ENCODE measurements at places on chromosomes 6 and 20. TPM values are rescaled to one million over a fixed set of nuclear protein-coding genes. Genes with fewer than 3 reads are reported as not detected.
A peak's percentile ranks its signal among the peaks of the same experiment; 100 is the strongest.

DNA sequence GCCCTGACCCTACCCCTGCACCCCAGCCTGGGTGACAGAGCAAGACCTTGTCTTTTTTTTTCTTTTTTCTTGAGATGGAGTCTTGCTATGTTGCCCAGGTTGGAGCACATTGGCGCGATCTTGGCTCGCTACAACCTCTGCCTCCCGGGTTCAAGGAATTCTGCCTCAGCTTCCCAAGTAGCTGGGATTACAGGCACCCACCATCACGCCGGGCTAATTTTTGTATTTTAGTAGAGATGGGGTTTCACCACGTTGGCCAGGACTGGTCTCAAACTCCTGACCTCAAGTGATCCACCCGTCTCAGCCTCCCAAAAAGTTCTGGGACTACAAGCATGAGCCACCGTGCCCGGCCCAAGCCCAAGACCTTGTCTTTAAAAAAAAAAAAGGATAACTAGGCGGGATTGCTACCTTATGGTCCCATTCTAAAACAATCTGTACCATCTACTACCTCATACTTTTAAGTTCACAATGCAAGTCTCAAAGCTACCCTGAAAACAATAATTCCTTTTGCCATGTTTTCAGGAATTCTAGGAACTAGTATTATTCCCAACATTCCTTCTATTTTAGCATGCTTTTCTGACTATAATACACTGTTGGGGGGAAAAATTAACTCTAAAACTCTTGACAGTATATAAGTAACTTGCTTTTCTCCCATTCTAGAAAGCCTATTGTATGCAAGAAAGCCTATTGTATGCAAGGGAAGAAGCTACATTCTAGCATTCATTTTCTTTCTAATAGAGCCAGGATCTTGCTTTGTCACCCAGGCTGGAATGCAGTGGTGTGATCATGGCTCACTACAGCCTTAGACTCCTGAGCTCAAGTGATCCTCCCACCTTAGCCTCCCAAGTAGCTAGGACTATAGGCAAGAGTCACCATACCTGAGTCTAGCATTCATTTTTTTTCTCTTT lies 6.6 kb downstream of the TUBB start:
- DNase-seq = no peak

Gene ELMO2
- total RNA-seq = 41.7 TPM

Gene MAP3K5
- 34.1 TPM for total RNA-seq

Gene TP53RK
- total RNA-seq = 22.5 TPM

Gene CTCFL
- total RNA-seq = not detected

DNA sequence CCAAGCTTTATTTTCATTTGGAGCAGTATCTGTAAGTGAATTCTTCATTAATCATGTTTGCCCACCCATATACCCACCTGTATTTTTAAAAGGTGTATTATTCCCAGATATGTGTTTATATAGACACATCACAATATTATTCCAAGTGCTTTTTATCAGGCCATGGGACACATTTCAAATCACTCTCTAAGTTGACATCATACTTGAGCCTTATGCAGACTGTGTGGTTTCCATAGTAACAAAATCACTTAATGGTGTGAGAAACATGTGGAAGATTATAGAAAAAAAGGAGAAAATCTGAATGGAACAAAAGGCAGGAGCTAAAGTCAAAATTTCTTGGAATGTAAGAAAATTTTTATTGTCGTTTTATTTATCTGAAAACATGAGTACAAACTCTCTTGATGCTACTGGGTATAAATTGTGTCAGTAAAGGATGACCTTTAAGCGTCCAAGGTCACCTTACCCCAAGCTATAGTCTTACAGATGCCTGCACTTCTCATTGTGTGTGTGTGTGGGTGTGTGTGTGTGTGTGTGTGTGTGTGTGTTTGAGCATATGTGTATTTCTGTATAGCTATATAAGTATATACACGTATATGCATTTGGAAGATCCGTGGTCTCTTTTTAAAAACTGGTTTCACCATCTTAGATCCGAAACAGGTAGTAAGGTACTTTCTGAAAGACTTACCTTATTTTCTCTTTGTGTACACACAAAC lies 79.8 kb upstream of the CCN6 start:
- DNase-seq = no peak

GRCh38 chr6:105272786-105273185 lies 93.0 kb upstream of the POPDC3 start:
- no peak for DNase-seq

- DNase-seq = no peak
Observed at GRCh38 chr6:106170030-106170791, 84.1 kb downstream of the PRDM1 start.

DNA sequence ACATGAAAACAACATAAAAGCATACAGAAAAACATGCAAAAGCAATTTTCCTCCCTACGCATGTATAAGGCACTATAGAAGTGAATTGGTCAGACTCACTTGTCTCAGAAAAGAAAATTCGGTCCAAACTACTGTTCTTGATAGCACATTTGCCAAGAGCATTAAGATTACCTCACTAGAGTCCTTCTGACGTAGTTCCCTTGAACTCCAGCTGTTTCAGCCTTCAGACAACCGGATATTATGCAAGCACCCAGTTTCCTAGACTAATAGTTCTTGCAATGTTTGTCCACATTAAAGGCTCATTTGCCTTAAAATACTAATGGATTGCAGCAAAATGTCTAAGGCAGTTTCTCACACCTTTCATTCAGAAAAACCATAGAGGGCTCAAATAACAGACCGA lies 2.5 kb upstream of the CASS4 start:
- no peak for DNase-seq

DNA sequence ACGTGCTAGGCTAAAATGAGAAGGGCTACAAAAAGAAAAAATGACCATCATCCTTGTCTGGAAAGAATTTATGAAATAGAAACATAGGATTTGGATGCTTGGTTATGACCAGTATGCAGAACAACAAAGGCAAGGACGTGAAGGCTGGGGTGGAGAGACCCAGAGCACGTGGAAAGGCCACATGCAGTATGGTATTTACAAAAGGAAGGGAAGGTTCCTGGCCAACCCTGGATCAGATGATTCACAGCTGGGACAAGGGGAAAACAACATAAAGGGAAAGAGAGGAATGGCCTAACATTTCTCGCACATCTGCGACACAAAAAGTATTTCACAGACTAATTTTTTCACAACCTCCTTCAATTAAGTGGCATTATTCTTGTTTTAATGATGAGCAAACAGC lies 8.2 kb downstream of the STX7 start:
- no peak for DNase-seq

Gene PAX1
- total RNA-seq = not detected

DNA sequence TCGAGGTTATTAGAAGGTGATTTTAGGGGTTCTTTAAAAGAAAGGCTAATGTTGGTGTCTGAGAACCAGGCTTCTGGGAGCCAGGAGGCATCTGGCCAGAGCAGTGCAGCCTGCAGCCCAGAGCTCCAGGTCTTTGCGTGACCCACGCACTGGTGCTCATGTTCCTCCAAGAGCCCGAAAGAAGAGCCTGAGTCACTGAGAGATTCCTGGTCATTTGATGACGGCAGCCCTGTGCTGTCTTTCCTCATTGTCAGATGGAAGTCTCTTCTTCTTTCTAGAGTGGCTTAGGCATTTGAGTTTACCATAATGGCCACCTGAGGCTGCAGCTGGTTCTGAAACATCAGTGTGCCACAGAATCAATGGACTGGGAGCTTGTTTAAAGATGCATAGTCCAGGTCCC lies 46.4 kb downstream of the CD109 start:
- no peak for DNase-seq

- DNase-seq = no peak
Observed at GRCh38 chr20:62742550-62742949, 33.9 kb downstream of the NTSR1 start.

Gene BACH2
- total RNA-seq = 235 TPM

DNA sequence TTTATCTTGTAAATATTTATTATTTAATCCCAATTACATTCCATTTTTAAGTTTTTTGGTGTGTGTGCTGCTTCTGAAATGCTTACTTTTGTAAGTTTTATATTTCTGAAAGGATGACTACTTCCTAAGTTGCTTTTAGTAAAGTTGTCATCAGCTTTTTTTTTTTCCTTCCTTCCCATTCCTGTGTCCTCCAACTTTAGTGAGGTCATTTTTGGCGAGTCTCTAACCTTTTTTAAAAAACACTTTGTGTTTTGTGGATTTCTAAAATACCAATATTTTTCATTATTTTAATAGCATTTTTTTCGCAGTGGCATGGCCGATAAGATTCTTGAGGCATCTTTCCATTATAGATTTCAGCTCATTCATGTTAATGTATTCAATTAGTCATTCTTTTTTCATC lies 30.9 kb downstream of the FIG4 start:
- DNase-seq = no peak

Gene PTCRA
- total RNA-seq = not detected

GRCh38 chr6:33433544-33434191 lies 13.8 kb downstream of the SYNGAP1 start:
- no peak for DNase-seq

Gene SEL1L2
- not detected for total RNA-seq

Gene FGD2
- total RNA-seq = 352 TPM

DNA sequence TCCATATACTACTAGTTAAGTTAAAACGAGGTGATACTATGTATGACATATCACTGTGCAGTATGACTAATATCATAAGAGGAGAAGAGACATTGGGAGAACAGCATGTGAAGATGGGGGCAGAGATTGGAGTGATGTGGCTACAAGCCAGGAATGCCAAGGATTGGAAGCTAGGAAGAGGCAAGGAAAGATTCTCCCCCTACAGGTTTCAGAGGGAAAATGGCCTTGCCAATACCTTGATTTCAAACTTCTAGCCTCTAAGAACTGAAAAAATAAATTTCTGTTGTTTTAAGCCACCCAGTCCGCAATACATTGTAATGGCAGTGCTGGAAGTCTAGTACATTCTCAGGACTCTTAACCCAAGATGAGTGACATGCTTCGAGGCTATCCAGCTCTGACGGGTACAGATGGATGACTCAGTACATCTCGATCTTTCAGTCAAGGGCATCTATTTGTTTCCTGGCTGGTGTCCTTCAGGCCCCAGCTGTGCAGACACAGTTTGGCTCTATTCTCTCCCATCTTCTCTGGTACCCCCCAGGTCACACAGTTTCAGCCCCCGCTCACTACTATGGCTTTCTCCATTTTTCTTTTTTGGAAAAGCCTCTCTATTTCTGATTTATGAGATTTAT lies 55.5 kb upstream of the THEMIS start:
- no peak for DNase-seq

DNA sequence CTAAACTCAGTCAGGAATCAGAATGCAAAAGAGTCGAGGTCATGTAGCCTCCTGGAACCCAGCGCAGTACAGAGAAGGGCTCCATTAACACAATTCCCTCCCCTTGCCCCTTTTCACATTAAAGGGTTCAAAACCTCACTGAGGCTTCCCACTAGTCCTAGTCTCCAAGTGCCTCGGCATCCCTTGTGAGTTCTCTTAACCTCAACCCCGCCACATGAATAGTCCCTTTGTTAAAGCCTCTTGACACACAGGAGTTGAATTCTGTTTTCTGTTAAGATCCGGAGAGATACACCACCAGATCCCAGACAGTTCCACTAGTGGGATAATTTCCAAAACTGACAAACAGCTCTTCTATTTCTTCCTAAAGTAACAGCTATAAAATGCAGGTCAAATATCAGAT lies 17.8 kb downstream of the PTPRT start:
- no peak for DNase-seq

Gene RBPJL
- total RNA-seq = not detected

DNA sequence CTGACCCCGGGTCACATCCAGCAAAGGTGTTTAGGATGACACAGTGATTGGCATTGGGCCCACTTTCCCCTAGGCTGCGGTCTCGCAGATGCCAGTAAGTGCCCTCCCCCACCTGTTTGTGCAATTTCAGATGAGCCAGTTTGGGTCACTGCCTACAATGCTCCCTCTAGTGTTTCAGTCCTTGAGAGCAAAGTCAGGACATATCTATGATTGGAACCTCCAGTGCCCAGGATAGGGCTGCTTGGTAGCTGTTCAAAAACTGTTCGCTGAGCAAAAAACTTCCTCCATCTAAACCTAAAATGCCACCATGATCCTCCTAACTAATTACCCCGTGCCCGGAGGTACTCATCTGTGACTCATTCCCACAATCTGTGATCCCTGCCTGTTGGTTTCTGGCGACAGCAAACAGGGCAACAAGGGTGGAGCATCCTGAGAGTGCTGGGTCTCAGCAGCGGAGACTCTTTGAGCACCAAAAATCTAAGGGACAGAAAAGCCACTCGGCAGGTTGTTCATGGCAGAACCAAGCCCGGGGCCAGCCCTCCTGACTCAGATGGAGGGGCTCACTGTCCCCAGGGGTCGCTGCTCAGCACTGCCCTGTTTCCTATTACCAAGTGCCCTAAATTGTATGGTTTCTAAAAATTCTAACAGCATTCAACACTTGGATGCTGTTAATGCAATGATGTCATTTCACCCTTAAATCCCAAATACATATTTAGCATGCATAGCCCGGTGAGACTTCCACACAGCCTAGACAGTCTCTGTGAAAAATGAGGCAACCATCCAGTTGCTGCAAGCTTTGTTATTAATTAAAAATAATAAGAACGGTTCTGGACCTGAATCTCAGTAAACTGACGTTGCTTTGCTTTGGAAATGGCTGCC lies 5.0 kb downstream of the VSX1 start:
- DNase-seq = no peak

Gene BHLHE23
- total RNA-seq = not detected

DNA sequence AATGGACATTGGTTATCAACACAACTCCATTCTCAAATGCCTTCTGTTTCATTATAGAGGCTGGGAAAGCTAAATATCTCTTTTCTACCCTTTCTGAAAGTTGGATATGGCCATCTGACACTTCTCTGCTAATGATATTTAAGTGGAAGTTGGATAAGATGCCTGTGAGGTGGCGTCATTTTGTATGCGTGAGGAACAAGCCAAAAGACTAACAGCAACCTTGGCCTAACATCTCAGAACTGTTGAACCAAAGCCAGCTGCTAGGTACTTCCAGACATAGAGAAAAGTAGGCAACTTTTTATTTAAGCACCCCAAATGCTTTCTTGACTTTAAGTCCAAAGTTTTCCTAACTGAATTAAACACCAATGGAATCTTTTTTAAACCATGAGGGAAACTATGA lies 708.4 kb downstream of the CD109 start:
- no peak for DNase-seq

DNA sequence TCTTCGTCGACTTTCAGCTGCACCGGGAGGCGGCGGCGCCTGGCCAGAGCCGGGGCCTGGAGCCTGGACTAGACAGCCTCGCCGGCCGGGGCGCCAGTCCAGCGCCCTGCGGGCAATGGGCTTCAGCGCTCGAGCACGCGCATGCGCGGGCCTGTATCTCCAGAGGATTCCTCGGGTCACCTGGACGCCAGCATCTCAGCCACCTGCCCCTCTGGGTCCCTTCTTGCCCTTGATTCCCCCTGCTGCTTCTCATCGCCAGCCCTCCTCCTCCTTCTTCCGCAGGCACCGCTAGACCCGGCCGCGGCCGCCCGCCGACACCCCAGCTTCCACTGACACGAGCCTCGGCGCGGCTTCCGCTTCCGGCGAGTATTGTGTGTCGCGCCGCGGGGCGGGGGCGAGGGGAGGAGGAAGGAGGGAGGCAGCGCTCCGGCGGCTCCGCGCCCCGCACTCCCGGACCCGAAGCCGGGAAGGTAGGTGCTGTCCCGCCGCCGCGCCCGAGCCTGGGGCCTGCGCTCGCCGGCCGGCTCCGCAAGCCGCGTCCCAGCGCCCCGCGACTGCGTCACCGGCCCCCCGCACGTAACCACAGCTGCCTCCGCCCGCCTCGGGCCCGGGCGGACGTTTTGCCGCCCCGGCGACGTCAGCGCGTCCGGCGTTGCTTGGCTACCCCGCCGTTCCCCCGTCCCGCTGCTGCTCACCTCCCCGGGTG lies at the start of gene TRIM39:
TSS of gene TRIM39 (plus strand) at position 402 of the 706 bp plus-strand sequence. CDS start 2,391 bp downstream, outside the sequence.
- peak; percentile 96 for DNase-seq

GRCh38 chr6:157770946-157771345 lies 52.1 kb upstream of the SNX9 start:
- DNase-seq = no peak

- DNase-seq = no peak
Observed at GRCh38 chr20:29878777-29879442, 1378.6 kb upstream of the DEFB115 start.
